ENCODE measurements at places on chromosomes 3 and 15.
A peak's percentile ranks its signal among the peaks of the same experiment; 100 is the strongest.

GRCh38 chr15:71804695-71805470, 5.5 kb upstream of the NR2E3 start:
- no peak for DNase-seq

- DNase-seq: no peak
Measured at GRCh38 chr3:13111873-13112520, 38.8 kb upstream of the IQSEC1 start.

- no peak for DNase-seq
Measured at GRCh38 chr15:90953947-90954711, 555 bp upstream of the RCCD1 start.

DNA sequence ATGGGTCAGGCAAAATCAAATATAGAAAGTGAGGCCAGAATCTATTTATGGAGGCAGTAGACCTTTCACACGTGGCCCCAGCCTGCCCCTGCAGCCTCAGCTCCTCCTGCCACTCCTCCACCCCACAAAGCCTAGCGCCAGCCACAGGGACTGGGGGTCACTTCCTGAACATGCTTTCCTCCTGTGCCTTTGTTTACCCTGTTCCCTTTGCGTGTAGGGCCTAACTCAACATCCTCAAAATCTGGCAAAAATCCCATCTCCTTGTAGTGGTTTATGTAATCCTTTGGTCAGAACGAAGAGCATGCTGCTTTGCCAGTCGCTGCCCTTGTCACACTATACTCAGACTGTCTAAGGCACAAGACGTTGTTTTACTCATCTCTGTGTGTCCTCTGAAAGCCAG, 39.6 kb downstream of the KBTBD12 start:
- DNase-seq: no peak

- no peak for DNase-seq
Measured at GRCh38 chr15:29942143-29942542, 119.9 kb upstream of the TJP1 start.

DNA sequence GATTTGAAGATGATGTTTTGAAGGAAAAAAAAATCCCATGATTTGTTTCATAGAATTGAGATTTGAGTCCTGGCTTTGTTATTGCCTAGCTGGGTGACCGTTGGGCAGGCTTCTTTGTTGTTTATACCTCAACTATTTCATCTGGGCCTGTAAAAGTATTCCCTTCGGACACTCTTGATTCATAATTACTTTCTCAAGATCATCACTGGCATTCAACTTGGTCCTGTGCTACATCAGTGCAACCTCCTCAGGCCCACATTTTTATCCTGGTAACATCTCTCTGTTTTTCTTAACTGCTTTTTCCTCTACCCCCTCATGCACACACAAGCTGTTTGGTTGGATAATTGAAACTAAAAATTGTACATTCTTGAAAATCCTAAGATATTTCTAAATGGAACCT, 67.5 kb upstream of the P3H2 start:
- DNase-seq: no peak

DNA sequence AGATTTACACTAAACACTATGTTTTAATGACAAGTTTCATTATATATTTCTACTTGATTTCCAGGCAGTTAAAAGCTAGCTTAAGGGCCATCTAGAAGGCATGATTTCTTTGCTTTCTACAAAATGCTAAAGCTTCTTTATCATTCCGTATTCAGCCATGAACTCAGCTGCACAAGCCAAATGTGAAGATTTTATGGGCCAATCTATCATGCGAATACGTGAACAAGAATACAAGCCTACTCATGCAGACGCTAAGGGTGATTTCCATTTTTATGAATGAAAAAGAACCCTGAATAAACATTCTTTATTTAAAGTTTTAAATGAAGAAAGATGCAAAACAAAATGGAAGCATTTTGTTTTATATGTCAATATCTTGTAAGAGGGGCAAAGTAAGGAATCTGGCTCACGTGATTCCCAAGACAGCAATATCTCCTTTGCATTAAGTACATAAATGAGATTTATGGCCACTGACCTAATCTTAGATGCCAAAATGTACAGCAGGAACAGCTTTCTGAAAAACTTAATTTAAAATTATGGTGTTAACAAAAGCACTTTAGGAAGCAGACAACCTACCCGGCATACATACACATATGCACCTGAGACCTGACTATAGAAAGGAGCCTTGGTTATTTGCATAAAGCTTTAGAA, 215.8 kb downstream of the DPH6 start:
- no peak for DNase-seq

GRCh38 chr3:30544812-30545211, 61.6 kb upstream of the TGFBR2 start:
- peak; percentile 90 for DNase-seq

DNA sequence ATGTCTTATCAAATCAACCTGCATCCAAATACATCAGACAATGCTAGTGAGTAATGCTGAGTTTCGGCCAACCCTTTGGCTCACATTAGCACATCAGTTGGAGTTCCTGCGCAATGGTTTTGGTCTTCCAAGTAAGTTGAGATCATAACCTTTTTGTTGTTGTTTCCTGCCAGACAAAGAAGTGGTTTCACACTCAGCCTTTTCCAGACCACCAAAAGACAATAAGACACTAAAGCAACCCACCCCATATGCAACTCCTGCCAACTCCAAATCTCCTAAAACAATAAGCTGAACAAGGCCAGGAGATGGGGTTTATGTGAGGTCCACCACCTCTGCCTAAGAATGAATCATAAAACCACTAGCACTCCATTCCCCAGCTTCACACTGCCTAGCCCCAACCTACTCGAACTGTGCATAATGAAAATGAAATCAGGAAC, 177.0 kb downstream of the ERC2 start:
- peak; percentile 87 for DNase-seq

GRCh38 chr3:188889054-188889491, 282.7 kb upstream of the TPRG1 start:
- no peak for DNase-seq

DNA sequence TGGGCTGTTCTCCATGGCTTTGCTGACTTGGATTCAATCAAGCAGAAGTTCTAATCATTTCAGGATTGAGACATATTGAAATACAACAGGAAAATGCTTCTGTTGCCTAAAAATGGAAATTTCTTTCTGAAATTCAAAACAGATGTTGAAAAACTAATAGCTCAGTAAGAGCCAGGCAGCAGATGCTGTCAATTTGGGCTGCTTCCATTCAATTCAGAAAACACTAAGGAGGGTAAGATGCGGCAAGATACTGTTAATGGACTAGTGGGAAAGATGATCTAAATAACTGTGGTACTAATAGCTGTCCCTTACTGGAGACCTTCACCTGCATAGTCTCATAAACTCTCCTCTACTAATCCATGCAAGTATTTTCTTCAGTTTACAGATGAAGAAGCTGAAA, 53.5 kb downstream of the DGKG start:
- DNase-seq: no peak

- DNase-seq: no peak
Measured at GRCh38 chr3:48217449-48217848, 5.8 kb upstream of the CAMP start.

DNA sequence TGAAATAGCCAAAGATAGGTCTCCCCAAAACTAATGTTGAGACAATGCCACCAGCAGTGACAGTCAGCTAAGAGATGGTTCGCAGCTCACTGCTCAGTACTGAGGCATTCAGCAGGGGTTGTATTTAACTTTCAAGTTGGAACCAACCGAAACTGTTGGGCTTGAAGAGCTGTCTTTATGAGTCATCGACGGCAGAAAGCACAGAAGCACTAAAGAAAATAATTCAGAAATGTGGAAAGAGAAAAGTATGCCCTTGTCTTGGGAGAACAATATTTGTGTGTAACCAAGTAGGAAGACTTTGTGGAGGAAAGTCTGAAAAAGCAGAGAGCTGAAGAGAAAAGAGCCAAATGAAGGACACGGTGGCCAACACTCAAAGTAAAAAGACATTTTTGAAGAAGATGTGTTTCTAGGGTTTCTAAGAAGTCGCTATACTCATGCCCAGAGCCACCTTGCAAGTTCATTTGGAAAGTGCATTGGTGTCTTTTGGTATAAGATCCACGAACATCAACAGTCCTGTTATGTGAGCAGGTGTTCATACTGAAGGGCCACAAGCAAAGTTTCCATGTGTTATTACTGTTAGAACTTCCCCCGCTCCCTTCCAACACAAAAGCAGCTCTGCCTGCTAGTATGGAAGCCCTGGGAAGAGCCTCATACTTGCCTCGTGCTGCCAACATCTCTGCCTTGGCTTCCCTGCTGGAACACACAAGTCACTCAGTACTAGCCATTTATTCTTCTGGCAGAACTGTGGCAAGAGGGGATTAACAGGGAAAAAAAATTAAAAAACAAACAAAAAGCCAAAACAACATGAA, 4.1 kb upstream of the RARB start:
- no peak for DNase-seq

- no peak for DNase-seq
Measured at GRCh38 chr3:184635126-184635525, 73.5 kb downstream of the EPHB3 start.

DNA sequence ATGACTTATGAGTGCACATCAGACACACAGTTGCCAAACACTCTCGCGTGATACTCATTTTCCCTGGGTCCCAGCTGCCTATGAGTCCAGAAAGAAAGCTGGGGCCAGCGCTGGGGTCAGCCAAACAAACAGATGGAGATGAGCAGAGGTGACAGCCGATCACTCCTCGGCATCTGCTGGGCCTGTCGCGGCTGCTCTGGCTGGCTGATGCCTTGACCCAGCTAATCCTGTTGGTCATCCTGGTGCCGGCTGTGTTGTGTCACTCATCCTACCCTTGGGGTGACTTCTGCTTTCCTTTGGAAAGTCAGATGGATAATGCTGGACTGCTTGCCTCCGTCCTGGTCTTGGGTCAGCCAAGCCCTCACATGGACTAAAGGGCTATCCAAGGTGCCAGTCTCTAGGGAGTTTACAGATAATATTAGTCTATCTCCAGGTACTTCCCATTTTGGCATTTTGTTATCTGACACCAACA, 105.3 kb upstream of the PDZRN3 start:
- DNase-seq: no peak

- DNase-seq: no peak
Measured at GRCh38 chr3:6132684-6133432, 728.1 kb upstream of the GRM7 start.

Data from non-pigmented ciliary epithelial cell (primary cell).